Activated CD8-positive, alpha-beta T cell treated with anti-CD3 and anti-CD28 coated beads, Interleukin-2, amount 10 ng/mL, durations not matched to agents 7 days and 5 days (primary cell): ENCODE measurements at places on chromosomes 7 and 10.

GRCh38 chr10:48363617-48364355, 57.3 kb downstream of the MAPK8 start:
- DNase-seq = peak; percentile 59

GRCh38 chr10:86413046-86413728, 46.6 kb upstream of the GRID1 start:
- DNase-seq = peak; percentile 67

GRCh38 chr7:27840760-27841364, 100.9 kb downstream of the TAX1BP1 start:
- no peak for DNase-seq

GRCh38 chr10:24690961-24691512, 32.6 kb downstream of the ARHGAP21 start:
- DNase-seq = no peak

DNA sequence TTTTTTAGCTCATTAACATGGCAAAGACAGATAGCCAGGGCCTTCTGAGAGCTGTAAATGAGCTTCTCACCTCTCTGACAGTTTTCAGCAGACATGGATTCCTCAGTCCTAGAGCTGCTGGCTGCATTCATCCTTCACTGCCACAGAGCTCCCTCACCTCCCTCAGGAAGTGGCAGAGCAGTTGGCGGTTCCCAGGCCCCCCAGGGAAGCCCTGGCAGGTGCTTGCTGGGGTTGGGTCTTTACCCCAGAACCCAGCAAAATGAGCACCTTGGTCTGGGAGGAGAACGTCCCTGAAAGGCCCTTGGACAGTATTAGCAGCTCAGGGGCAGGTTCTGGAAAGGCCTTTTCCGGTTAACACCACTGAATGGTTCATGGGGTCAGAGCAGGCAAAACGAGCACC, 288.0 kb downstream of the PTPRN2 start:
- DNase-seq = peak; percentile 12

- no peak for DNase-seq
Observed at GRCh38 chr10:72665925-72666324, 26.0 kb upstream of the MCU start.

DNA sequence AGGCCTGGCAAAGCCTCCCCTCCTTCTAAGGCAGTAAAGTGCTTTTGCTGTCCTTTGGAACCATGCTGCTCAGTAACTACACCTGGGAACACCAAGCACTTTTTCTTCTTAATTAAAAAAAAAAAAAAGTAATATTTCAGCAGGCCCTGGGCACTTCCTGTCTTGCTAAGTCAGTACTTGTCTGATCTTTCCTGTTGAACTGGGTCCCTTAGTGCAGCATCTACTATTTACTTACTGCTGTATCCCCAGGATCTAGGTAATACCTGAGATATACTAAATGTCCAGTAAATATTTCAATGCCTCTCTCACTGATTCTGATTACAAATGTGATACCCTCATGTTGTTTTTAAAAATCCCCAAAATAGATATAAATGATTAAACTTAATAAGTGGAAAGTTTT, 77.4 kb downstream of the PPP1R3C start:
- DNase-seq = no peak

GRCh38 chr7:30726296-30727006, 25.5 kb upstream of the INMT start:
- DNase-seq = peak; percentile 51

- DNase-seq = no peak
Observed at GRCh38 chr7:20411372-20411771, 80.7 kb downstream of the ITGB8 start.

DNA sequence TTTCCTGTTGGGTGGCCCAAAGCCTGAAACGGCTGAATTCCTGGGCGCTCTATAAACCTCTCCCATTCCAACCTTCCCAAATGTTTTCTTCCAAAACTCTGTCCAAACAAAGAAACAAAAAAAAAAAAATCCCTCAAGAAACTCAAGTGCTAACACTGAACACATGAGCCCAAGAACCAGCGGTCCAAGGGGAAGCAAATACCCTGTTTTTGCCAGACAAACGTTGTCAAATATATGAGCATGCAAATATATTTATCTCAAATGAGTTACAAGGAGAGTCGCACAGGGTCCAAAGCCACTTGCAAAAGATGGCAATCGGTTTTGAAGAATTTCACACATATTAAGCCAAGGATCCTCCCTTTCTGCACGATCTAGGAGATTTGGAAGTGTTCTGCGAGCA, 23.3 kb upstream of the EMX2 start:
- no peak for DNase-seq

DNA sequence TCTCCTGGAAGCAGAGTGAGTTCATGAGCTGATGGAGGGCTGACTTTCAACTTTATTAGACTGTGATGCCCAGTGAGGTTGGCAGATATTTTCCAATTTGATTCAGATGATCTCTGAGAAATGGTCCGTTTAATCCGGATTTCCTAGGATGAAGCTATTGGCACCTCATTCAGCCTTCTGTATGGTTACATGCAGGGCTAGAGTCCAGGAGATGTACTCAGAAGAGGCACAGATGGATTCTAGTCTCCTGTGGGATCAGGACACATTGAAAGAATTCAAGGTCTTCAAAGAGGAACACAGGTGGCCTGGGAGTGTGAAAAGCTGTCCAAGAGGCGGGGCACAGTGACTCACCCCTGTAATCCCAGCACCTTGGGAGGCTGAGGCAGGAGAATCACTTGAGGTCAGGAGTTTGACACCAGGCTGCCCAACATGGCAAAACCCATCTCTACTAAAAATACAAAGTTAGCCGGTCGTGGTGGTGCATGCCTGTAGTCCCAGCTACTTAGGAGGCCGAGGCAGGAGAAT, 23.0 kb upstream of the RHEB start:
- DNase-seq = no peak

GRCh38 chr10:5040781-5041470, 37.3 kb upstream of the AKR1C2 start:
- no peak for DNase-seq

GRCh38 chr10:50830066-50830465, 55.4 kb downstream of the A1CF start:
- no peak for DNase-seq

GRCh38 chr10:123117644-123118417, 17.9 kb upstream of the HMX3 start:
- no peak for DNase-seq

DNA sequence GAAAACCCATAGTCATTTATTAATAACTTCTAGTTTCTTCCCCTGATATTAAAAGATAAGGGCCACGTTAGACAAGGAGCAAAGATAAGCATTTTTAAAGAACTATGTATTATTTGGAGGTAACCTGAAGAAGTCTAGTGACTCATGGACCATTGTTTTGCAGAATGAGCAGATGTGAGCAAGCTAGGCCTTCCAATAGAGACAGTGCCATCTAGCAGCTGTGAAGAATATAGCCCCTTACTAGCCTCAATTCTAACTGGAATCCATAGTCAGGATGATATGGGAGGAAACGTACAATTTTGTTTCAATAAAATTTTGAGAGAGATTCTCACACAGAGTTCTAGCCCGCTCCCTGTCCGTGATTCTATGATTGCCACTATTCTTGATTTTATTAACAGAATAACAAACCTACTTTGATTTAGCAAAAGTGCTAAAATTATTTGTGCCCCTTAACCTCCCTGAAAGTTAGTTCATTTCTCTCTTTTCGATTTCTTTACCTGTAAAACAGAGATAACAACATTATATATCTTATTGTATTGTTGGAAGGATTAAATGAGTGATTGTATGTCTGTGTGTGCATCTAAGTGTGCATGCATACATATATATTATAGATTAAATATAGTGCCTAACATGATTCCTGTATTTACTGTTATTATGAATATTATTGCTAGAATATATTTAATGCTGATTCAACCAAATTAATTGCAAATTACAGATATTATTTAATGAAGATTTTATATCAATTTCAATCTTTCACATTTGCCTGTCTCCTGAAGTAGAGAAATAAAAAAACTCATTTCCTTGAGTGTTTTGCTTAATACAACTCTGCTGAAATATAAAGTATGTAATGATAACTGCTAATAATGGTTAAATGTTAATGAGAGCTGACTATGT, 22.7 kb downstream of the FAM237B start:
- no peak for DNase-seq

DNA sequence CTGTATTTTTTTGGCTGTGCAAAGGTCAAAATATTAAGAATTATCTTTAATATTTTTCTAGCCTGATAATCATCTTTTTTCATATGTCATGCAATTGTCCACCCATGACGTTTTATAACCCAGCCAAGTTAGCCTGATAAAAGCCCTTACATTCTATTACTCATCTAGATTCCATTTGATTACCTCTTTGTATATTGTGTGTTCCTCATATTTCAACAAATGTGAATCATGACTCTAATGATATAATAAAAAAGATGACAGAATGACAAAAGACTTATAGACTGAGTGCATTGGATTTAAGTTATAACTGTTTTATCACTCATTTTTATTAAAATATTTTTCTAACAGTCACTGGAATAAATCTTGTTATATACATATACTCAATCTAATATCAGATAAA, 1560.0 kb upstream of the LRRTM3 start:
- no peak for DNase-seq

DNA sequence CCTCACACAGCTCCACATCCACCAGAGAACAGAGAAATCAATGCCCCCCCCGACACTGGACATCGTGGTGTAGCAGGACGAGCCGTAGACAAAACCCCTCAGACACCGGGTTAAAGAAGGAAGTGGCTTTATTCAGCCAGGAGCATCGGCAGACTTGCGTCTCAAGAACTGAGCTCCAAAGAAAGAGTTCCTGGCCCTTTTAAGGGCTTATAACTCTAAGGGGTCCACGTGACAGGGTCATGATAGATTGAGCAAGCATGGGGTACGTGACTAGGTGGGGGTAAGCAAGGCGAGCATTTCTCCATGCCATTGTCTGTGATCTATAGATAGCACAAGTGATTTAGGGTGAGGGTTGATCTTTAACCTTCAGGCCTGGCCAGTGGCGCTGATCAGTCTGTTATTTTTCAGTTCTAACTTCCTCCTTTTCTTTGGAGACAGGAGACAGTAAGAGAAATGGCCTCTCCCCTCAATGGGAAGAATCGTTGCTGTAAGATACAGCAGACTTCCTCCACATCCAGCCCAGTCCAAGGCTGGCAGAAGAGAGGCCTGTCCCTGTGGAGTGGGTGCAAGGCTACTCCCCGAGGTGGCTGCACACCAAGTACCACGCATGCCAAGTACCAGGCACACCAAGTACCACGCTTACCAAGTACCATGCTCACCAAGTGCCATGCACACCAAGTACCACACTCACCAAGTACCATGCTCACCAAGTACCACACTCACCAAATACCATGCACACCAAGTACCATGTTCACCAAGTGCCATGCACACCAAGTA, 19.5 kb upstream of the PPP2R2D start:
- DNase-seq = no peak

DNA sequence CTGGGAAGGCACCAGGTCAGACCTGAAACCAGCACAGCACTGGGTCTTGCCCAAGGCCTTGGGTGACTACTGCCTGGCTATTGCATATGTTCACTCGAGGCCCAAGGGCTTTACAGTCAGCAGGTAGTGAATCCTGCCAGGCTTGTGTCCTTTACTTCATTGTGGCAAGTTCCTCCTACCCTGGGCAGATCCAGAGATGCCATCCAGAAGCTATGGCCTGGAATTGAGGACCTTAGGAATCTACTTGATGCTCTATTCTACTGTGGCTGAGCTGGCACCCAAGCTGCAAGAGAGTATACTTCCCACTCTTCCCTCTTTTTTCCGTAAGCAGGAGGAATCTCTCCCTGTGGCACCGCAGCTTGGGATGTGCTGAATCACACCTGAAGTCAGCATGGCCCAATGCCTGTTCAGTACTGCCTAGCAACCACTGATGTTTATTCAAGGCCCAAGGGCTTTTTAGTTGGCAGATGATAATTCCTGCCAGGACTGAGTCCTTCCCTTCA, 246.7 kb upstream of the CTBP2 start:
- DNase-seq = no peak

GRCh38 chr10:57303566-57303965, 942.5 kb upstream of the ZWINT start:
- no peak for DNase-seq
